Muscle of leg (tissue), 16 donors: ENCODE measurements at places on chromosomes 3 and 15. TPM values are rescaled to one million over a fixed set of nuclear protein-coding genes. Genes with fewer than 3 reads are reported as not detected.

GRCh38 chr3:108130701-108131474 is 40.1 kb upstream of the CD47 start:
- DNase-seq: peak; percentile 36

DNA sequence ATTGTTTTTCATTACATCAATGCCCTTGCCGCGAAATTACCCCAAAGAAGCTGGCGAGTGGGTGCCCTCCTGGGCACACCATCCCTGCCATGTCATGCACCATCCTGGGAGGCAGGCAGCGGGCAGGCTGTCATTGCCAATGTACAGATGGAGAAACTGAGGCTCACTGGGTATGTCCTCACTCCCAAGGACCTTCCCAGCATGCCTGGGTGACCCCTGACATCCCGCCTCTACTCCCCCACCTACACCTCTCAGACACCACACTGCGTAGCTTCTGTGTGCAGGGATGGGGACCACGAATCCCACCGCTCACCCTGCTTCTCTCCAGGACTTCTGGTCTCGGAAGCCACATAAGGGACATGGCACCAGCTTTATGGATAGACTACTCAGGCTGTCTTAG is 41.0 kb upstream of the SLC41A3 start:
- no peak for DNase-seq

DNA sequence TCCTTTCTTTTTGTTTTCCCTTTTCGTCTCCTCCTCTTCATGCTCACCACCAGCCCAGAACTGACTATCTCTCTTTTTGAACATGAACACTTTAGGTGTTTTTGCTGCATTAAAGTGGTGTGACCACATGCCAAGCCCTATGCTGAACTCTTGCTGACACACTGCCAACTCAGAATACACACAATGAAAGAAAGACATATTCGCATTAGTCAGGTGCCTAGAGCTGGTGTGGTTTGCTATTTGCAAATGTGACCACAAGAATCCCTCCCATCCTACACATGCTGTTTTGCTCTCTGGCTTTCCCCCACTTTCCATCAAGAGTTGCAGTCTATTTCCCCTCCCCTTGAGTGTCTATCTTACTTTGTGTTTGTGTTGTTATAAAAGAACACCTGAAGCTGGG is 967.8 kb upstream of the CFAP20DC start:
- no peak for DNase-seq

- no peak for DNase-seq
These were observed 54.4 kb upstream of the THUMPD3 start for GRCh38 chr3:9308298-9308990.

The THRB gene
- 3.1 TPM for total RNA-seq

The PRKCD gene
- 1.5 TPM for total RNA-seq

The PP2D1 gene
- not detected for total RNA-seq

The EXD1 gene
- not detected for total RNA-seq

The CCDC39 gene
- not detected for total RNA-seq
